ENCODE measurements at places on chromosomes 2 and 18.

GRCh38 chr2:217038001-217038400 is 178.1 kb upstream of the TNP1 start:
- no peak for DNase-seq

DNA sequence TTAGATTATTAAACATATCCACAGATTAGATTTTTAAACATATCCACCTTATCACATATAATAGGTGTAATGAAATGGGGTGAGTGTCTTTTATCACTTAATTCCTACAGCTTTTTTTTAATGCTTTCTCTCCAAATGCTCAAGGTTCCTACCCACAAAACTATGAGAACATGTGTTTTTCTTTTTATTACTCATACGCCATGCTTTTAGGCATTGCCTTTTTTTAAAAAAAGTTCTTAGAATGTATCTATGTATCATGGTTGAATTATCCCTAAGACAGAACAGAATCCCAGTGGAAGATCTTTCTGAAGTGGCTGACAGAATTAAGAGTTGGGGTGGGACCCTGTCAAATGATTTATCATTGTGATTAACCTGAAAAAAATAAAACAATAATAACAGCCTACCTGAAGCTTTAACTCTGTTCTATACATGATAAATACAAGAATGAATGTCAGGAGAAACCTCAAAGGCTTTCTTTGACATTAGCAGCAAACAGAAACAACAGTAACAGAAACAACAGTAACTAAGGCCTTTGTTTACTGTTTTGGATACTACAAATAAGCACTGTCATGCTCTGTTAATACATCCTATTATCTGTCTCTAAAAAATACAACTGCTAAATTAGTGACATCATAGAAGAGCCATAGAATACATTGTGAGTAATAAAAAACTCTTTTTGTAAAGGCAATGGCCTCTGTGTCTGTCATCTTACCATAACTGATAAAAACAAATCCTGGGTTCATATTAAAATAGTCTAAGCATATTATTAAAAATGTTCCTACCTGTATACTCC is 4.1 kb upstream of the ZNF397 start:
- no peak for DNase-seq

GRCh38 chr2:72095364-72095763 is 52.3 kb downstream of the CYP26B1 start:
- DNase-seq: no peak

DNA sequence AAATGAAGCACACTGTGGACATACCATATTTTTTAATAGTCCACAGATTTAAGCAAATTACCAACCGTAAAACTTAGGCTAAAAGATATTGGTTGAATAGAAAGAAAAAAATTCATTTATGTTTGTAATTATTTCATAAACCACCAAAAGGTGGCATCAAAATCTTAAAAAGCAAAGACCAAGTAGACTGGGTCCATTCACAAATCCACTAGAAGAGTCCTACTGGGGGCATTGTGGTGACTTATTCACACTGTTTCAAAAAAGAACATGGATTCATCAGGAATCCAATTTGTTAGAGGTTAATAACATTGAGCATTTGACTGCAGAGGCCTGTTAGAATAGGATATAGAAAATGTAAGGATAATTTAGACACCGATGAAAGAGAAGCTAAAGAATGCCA is 194.9 kb upstream of the KYNU start:
- DNase-seq: peak; percentile 54

DNA sequence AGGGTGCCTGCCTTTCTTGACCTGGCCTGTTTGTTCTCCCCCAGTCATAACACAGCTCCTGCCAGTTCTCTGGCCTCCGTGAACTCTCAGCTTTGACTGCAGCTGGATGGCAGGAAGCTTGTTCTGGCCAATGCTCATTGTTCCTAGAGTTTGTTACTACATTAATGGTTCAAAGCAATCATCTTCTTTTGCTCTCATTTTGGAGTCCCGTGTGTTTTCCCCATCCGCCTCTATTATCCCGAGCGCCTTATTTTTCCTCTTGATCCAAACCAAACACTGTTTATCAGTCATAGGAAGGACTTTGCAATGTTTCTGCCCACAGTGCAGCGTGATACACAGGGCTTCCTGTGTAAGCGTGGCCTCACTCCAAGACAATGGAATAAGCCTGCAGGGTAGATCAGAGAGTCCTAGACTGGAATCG is 184.3 kb upstream of the APCDD1 start:
- DNase-seq: peak; percentile 6

- DNase-seq: peak; percentile 25
Measured at GRCh38 chr2:113124181-113124961, 3.0 kb upstream of the IL1RN start.

GRCh38 chr2:101223814-101224231 is 28.9 kb upstream of the CNOT11 start:
- DNase-seq: no peak

GRCh38 chr2:207149249-207150213 is 16.2 kb downstream of the KLF7 start:
- no peak for DNase-seq

GRCh38 chr2:217477583-217477982 is 525.2 kb downstream of the TNS1 start:
- DNase-seq: no peak

DNA sequence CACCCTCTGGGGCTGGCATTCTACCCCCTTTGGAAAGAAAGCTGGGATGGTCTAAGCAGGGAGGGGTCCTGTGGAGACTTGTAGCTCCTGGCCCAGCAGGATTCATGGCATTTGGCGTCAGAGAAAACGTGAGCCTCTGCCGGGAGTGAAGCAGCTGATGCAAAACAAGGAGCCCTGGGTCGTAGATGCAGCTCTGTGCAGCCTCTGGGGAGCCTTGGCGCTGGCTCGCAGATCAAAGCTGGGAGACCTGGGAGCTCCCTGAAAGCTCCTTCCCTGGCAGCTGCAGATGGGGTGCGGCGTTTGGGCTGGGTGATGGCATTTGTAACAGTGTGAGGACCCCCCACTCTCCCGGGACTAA is 148.3 kb downstream of the KLHL29 start:
- DNase-seq: no peak

DNA sequence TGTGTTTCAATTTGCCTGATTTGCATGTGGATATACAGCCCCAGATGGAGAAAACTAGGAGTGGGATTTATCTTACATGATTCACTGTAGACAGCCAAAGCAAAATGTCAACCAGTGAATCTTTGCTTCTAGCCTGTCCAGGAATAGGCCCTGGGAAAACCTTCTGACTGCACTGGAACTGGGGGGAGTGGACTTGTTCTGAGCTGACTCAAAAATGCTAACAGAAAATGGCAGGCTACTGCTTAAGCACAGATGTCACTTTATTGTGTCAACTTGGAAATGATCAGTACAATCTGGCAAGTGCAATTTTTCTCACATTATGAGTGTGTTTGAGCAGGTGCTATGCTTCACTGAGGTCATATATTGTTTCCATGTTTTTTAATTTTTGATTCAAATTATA is 593.7 kb downstream of the NRXN1 start:
- no peak for DNase-seq

- peak; percentile 92 for DNase-seq
Measured at GRCh38 chr2:26018184-26019055, 15.5 kb upstream of the RAB10 start.

DNA sequence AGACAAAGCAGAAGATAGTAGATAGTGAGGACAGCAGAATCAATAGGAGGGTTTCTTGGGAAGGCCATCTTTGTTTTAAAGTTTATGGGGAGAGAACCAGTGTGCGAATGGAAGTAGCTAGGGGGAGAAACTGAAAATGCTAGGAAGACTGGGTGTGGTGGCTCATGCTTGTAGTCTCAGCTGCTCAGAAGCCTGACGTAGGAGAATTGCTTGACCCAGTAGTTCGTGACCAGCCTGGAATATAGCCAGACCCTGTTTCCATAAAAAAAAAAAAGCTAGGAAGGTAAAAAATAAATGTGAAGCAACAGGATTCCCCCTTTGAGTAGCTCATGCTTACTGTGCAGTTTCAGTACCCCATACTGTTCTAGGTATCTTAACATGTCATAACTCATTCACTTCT is 19.2 kb upstream of the DRC1 start:
- no peak for DNase-seq

DNA sequence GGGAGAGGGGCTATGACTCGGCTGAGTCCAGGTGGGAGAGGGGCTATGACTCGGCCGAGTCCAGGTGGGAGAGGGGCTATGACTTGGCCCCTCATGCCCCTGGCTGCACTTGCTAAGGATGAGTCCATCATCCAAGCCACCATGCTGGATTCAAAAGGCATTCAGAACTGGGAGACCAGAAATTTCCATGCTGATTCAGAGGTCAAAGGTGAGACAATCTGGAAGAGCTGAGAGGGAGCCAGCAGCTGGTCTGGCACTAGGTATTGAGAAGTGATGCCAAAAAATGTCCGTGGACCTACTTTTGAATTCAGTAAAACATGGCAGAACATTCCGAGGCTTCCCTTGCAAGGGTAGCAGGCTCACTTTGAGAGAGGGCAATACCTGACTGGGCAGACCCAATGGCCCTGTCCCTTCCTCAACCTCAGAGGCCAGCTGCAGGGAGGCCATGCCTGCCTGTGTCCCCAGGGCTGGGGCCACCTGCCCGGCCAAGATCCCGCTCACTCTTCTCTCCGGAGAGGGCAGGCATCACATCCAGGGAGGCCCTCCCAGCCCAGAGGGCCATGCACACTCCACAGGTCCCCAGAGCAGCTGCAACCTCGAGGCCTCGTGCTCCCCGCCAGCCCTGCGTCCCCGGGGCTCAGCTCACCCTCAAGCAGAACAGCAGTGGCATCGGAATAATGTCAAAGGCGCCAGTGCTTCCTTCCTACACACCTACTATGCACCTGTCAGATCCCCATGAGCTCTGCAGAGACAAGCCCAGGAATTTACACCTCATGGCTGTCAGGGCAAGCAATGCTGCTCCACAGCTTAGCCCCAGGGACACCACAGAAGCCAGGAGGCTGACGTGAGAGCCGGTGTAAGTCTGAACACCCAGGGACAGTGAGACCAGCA is 80.2 kb upstream of the GPC1 start:
- peak; percentile 36 for DNase-seq

- no peak for DNase-seq
Measured at GRCh38 chr18:35022426-35023001, 18.7 kb upstream of the MAPRE2 start.

- DNase-seq: no peak
Measured at GRCh38 chr2:101821828-101822458, 124.4 kb downstream of the MAP4K4 start.

GRCh38 chr2:15634846-15635490 is 43.3 kb downstream of the DDX1 start:
- no peak for DNase-seq

- DNase-seq: no peak
Measured at GRCh38 chr2:8542381-8543059, 139.3 kb upstream of the ID2 start.

GRCh38 chr2:63465633-63466032 is 122.6 kb downstream of the WDPCP start:
- peak; percentile 45 for DNase-seq

- DNase-seq: no peak
Measured at GRCh38 chr18:495017-495416, 5.5 kb downstream of the COLEC12 start.

GRCh38 chr2:239601201-239601851 is 200.5 kb upstream of the HDAC4 start:
- DNase-seq: no peak

DNA sequence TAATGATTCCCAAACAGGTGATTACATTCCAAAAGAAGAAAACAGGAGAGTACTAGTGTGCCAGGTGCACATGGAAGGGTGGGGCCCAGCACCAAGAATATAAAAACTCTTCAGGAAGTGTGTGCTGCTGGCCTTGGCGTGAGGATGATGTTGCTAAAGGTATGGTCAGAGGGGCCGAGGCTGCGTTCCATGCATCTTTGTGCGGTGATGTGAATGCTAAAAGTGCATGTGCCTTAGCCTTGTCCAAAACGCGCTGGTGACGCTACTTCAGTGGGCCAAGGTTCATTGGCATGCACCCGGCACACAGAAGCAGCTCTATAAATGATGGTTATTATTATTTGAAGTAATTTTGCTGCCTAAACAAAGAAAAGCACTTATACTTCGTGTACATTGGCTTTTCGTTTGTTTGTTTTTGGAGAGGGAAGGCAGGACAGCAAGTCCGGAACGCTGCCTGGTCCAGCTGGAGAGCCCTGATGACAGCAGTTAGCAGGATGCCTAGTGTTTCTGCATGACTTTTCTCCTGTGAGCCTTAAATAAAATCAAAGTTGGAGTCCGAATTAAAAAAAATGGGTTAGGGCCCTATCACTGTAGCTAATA is 2.9 kb downstream of the ALKAL2 start:
- peak; percentile 21 for DNase-seq

DNA sequence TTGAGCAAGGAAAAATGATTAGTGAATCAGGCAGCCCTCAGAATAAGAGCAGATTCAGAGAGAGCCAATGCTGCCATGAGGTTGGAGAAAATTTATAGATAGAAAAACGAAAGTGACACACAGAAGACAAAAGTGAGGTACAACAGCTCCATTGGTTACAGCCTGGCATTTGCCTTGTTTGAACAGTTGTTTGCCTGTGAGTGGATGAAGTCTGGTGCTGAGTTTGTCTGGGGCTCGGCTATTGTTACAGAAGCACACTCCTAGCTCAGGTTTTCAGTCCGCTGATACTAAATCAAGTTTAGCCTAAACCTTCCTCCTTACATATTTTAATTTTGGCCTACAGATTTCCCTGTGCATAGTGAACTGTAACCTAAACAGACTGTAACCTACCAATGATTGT is 387.8 kb upstream of the RAB12 start:
- DNase-seq: no peak

GRCh38 chr18:76847916-76848315 is 25.6 kb downstream of the ZNF236 start:
- no peak for DNase-seq

- DNase-seq: no peak
Measured at GRCh38 chr18:34848695-34849094, 138.6 kb downstream of the DTNA start.

GRCh38 chr18:58787536-58788149 is 77.0 kb upstream of the ZNF532 start:
- no peak for DNase-seq

DNA sequence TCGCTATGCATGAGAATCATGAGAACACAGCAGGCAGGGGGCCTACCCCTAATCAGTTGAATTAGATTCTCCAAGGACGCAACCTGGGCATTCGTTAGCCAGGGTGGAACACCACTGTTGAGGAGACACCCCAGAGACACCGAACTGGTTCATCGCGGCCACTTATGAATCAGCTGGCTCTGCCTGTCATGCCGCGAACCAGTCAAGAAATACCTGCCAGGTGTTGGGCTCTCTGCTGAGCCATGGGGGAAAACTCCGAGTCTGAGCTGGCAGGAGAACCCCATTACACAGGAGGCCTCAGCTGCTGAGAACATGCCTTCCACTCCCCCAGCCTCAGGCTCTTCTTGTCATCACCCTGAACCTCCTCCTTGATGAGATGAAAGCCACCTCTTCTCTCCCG is 184.3 kb downstream of the SMAD7 start:
- DNase-seq: no peak

DNA sequence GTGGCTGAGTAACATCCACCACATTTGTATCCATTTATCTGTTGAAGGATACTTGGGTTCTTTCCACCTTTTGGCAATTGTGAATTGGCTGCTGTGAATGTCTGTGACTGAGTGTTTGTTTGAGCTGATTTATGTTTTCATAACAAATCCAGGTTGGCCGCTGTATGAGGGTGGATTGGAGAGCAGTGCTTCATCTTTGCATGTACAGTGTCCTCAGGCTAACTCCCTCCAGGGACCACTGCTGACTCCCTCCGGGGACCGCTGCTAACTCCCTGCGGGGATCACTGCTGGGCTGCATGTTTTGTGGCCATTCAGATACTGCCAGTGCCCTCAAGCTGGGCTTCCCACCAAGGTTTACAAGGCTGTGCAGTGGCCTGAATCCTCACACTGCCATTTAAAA is 10.2 kb downstream of the BOK start:
- no peak for DNase-seq
